Activated CD4-positive, alpha-beta T cell treated with anti-CD3 and anti-CD28 coated beads for 36 hours (primary cell): ENCODE measurements at places on chromosomes 2 and 18.

- DNase-seq = no peak
These were observed 12.2 kb downstream of the CAPG start for GRCh38 chr2:85397925-85398331.

GRCh38 chr2:16755442-16755841, 89.8 kb upstream of the CYRIA start:
- DNase-seq = no peak

DNA sequence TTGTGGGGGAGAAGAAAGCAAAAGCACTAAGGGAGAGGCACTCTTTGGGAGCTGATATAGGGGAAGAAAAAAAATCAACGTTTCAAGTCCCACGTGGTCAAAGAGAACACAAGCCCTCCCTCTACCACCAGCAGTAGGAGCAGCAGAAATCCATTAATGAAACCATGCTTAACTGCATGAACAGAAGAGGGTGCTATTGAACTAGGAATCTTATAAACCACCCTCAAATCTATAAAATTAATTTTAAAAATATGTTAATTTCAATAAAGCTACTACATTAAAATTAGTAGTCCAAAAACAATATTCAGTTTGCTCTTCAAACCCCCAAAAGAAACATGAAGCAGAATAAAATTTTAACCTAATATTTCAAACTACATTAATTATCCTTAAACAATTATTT, 147.8 kb downstream of the TMEM18 start:
- no peak for DNase-seq

GRCh38 chr2:78455586-78455985, 569.9 kb upstream of the REG3G start:
- no peak for DNase-seq

- no peak for DNase-seq
These were observed 434.6 kb upstream of the DDX18 start for GRCh38 chr2:117379928-117380327.

GRCh38 chr2:144201126-144201525, 318.8 kb downstream of the ZEB2 start:
- peak; percentile 40 for DNase-seq

DNA sequence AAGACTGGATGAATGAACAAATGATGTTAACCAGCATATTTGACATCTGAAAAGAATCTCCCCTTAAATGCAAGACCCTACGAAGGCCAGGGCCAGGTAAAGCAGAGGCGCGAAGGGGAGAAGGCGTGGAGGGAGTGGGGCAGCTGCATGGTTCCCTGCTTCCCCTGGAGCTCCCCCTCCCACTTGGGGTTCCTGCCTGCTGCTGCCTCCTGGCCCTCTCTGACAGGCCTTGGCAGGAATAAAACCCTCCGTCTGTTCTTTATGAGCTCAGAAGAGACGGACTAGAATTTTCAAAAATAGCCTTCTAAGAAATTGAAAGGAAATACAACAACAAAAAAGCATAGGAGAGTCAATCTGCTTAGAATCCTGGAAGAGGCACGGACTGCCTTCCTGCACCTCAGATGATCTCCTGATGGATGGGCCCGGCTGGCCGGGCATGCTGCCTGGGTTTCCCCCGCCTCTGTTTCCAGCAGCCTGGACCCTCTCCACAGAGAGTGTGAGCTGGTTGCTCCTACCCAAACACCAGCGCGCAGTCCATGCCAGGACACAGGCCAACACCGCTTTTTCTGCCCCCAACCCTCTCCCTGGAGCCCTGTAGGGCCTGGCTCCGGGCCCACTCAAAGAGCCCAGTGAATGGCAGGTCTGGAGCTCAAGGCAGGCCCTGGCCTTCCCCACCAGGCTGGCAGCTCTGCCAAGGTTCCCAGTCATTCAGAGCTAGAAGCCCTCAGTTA, 23.9 kb downstream of the CFAP65 start:
- no peak for DNase-seq

- DNase-seq = no peak
These were observed 143.5 kb downstream of the ACKR3 start for GRCh38 chr2:236712961-236713673.

DNA sequence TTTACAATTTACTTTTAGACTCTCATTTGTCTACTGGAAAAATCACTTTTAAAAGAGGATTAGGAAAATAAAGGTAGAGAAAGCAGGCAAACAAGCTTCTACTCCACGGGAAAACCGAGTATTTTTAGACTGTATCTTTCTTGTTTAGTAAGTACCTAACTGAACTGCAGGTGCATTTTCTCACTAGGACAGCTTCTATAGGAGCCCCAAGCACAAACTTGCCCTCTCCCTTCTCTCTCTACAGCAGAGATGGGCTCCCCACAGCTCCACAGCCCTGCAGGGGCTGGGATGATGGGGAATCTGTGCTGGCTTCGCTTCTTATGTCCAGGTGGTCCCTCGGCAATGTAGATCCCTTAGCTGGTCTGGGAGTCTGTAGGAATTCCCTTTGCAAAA, 16.2 kb downstream of the PSTPIP2 start:
- DNase-seq = no peak

DNA sequence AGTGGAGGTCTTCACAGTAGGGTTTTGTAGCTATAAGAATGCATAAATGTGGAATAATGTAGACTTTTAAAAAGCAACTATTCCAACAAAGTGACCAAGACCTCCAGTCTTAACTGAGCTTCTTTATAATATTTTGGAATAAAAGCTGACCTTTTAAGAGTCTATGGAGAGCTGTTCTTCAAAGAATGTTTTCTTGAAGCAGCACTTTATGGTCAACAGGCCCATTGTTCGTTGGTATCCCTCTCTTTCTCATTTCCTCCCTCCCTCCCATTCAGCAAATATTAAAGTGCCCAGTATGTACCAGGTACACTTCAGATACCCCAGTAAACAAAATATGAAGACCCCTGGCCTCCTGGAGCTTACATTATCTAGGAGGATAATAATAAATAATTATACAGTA, 140.1 kb upstream of the SMAD7 start:
- no peak for DNase-seq

GRCh38 chr2:1708476-1709334, 35.6 kb downstream of the PXDN start:
- DNase-seq = no peak

GRCh38 chr2:27162151-27163121, 13.6 kb downstream of the TCF23 start:
- no peak for DNase-seq

GRCh38 chr2:19810148-19810547, 91.6 kb downstream of the TTC32 start:
- DNase-seq = no peak

DNA sequence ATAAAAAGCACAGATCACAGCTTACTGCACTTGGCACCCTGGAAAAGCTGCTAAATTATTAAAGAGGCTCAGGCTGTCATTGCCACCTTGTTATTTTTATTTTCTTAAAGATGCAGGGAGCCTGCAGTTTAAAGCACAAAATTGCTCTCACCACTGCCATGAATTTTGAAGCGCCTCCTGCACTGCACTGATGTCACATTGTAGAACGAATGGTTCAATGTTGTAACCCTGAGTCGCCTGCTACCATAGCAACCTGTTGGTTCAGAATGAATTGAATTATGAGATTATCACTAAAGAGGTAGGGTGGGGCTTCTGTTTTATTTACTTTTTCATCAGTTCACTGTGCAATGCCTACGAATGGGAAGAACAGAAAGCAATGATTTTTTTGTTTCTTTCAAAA, 16.5 kb downstream of the SCG2 start:
- no peak for DNase-seq

DNA sequence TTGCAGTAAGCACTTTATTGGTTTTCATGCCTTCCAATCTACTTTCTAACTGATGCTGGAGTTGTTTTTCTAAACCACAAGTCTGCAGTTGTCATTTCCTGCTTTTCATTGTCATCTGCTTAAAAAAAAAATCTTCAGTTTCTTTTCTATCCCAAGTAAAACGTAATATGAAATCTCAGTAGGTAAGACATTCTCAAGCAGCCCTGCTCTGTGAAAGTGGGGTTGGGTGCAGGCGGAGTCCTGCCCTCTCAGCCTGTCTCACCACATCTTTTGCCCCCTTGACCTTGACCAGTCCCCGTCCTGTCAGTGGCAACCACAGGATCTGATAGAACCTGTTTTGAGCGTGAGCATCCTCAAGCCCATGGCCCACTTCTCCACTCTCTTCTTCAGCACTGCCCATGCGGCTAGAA, 80.0 kb upstream of the CPO start:
- peak; percentile 20 for DNase-seq

DNA sequence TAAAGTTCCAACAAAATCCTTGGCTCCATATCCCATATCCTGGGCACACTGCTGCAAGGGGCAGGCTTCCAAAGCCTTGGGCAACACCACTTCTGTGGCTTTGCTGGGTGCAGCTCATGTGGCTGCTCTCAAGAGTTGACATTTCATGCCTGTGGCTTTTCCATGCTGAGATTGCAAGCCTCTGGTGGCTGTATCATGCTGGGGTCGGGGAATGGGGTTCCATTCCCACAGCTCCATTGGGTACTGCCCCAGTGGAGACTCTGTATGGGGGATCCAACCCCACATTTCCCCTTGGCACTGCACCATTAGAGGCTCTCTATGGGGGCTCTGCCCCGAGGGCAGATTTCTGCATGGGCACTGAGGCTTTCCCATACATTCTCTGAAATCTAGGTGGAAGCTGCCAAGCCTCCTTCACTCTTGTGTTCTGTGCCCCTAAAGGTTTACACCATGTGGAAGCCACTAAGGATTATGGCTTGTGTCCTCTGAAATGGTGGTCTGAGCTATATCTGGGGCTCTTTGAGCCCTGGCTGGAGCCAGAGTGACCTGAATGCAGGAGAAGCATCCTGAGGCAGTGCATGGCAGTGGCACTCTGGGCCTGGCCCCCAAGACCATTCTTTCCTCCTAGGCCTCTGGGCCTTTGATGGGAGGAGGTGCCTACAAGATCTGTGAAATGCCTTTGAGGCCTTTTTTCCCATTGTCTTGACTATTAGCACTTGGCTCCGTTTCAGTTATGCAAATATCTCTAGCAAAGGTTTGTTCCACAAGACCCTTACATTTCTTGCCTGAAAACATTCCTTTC, 107.9 kb downstream of the PTGR3 start:
- no peak for DNase-seq

- no peak for DNase-seq
These were observed 12.2 kb downstream of the ICOS start for GRCh38 chr2:203948733-203949132.

- DNase-seq = no peak
These were observed 668.2 kb upstream of the HS6ST1 start for GRCh38 chr2:128986867-128987268.
